Stimulated activated CD4-positive, alpha-beta T cell treated with anti-CD3 and anti-CD28 coated beads, TNF-alpha, amount 100 ng/mL, for 4 hours (primary cell): ENCODE measurements at places on chromosomes 12 and 14.

DNA sequence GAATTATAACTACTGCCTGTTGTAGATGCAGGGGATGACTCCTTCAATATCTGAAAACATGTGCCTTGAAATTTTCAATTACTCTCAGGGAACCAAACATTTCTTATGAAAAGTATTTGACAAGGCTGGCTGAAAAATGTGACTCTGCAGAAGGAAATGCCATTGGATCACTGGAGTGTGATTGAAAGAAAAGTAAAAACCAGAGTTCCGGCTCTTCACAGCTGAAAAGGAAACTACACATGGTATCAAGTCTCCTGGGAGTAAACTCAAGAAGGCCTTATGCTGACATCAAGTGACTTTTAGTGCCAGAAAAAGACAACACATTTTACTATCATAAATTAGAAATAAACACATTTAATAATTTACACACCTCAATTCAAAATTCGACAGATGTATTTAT, 693.0 kb downstream of the LRFN5 start:
- DNase-seq, result no peak

- DNase-seq, result no peak
Observed at GRCh38 chr12:42336286-42336685, 10.3 kb downstream of the PPHLN1 start.

DNA sequence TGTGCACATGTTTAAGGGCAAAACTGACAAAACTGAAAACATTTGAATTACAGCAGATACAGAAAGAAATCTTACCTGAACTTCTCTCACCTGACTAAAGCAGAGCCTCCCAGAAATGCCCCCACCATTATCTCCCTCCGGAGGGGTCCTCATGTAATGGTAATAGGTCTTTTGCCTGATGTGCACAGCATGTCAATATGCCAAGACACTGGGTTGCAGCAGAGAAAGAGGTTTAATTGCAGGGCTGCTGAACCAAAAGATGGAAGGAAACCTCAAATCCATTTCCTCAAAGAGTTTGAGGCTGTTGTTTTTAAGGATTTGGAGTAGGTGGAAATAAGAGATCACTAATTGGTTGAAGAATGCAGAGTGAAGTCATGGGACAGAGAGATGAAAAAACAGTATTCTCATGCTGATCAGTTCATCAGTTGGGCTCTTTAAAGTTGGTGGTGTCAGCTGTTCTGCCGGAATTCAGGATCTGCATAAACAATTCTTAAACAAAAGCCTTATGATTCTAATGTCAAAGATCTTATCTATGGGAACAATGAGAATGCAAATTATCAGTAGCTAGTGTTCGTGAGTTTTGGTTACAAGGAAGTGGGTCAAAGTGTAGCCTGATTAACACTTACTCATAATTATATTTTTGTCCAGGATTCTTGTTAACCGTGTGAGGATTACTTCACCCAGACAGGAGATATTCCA, 18.2 kb downstream of the ANG start:
- DNase-seq, result no peak

GRCh38 chr14:89011355-89012281, 187.2 kb downstream of the TTC8 start:
- no peak for DNase-seq

DNA sequence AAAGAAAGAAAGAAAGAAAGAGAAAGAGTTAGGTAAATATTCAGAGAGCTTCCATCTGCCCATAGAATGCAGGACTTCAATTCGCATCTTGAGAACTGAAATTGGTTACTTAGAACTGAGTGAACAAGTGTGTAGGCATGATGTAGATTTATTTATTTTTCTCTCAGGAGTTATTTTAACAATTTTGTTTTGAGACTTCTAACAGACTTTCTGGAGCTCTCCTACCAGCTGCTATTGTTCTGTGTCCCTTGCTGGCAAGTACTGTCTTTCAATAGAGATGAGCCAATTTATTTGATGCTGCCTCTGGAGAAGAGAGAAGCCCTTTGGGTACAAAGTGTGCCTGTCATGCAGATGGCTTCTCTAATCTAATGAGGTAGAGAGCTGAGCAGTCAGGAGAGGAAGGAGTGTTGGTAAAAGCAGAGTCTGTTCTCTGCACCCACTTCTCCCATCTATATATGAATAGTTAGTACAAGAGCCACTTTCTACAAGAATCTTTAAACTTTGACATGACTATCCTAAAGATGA, 67.0 kb downstream of the SYT1 start:
- no peak for DNase-seq

- no peak for DNase-seq
Observed at GRCh38 chr12:120651821-120652220, 11.4 kb downstream of the CABP1 start.

DNA sequence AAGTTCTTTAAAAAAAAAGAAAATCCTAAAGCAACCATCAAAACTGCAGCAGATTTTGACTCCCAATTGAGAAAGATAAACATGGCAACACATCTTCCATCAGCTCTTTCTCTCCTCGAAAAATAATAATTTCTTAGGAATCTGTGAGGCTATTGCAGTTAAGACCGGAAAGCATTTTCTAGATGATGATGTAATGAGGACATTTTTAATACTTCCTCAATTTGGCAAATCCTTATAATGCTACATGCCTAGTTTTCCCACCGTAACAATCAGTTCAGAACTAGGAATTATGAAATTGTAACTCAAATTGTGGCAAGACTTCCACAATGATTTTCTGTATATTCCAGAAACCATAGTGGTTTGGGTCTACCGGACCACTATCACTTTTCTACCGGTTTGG, 180.9 kb upstream of the PDE3A start:
- no peak for DNase-seq

DNA sequence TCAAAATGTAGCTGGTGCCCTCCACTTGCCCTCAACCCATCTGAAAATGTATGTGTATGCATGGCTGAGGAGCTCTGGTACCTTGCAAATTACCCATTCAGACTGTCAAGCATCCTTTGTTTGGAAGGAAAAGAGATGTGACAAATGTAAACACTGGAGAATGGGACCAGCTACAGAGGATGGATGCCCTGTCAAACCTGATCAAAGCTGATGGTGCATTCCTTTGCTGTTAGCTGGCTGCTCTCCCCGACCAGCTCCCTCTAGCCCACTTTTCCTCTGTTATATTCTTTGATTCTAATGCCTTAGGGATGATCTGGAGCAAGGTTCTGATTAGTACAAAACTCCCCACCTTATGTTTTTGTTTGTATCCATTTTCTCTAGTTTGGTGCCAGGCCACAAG, 310.3 kb downstream of the C12orf75 start:
- no peak for DNase-seq

GRCh38 chr14:103576371-103577024, 13.7 kb downstream of the COA8 start:
- DNase-seq, result no peak

DNA sequence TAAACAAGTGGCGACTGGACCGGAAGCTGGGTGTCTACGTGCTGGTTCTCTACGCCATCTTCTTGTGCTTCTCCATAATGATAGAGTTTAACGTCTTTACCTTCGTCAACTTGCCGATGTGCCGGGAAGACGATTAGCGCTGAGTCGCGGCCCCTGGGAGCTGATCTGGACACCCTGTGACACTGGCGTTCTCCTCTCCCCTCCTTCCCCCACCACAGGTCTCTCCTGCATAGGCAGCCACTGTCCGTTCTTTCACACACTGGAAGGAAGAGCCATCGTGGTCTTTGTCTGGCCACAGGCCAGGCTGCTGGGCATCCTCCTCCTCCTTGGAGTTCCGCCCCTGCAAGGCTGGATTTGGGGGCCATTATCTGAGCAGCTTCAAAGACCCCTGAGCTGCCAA, 20.1 kb upstream of the RIN3 start:
- DNase-seq, result no peak

GRCh38 chr12:11953523-11953922, 117.2 kb upstream of the BCL2L14 start:
- DNase-seq, result no peak

DNA sequence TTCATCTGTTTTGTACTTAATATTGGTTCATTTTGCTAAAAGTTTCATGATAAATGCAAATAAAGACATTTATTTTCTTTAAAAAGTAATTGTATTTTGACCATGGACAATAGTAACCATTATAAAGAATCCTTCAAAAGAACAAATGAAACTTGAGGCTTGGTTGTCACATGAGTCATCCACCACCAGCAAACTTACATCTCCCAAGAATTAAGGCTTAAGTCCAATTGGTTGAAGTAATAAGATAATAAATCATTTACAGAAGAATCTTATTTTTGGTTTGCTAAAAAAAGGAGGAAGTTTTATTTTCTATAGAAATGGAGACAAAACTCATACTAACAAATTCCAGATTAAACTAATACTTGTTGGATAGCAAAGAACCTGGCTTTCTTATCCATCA, 84.8 kb upstream of the KITLG start:
- DNase-seq, result no peak

GRCh38 chr12:62613081-62613480, 146.5 kb downstream of the MON2 start:
- no peak for DNase-seq

DNA sequence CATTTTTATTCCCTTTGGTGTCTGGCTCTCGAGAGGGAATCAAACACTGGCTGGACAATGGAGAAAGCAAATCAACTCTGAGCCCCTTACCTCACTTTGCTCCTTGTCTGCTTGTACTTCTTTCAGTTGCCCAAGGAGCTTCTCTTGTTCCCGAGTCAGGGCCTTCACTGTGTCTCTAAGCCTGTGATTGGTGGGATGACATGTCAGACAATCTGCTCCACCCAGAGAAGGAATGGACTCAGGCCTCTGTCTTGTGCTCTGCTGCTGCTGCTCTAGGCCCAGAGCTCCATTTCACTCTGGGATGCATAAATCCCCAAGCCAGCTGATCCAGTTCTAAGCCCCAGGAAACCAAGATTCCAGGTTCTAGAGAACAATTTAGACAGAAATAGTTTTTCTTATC, 7.6 kb downstream of the CALCOCO1 start:
- DNase-seq, result no peak

DNA sequence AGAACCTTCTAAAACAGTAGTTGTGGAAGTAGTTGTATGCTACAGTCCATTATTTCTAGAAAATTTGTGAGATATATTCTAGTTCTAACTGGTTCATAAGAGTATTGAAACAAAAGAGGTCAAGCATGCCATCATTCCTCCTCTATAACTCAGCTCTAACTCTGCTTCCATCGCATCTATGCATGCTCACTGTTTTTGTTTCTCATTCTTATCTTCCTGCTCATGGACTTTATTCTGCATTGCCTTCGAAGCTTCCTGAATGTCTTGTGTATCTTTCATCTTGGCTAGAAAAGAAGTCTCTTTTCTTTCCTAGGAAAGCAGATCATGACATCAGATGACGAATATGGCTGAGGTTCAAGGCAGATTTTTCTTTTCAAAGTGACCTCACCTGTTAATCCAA, 402 bp downstream of the LMNTD1 start:
- no peak for DNase-seq

GRCh38 chr12:5988659-5989116, 43.6 kb upstream of the ANO2 start:
- peak; percentile 46 for DNase-seq

DNA sequence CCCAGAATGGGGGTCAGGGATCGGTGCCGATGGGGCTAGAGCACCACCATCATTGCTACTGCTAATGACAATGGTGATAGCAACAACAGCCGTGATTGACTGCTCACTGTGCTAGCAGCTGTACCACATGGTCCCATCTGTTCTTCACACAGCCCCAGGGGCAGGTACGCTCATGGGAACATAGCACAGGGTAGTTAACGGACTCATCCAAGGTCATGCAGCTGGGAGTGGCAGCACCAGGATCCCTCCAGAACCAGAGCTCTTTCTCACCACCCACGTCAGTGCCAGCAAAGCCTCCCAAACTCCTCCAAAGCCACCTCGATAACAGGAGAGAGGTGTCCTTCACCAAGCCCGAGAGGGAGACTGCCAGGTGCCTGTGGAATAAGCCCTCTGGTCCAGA, 11.2 kb upstream of the DYNC1H1 start:
- no peak for DNase-seq

DNA sequence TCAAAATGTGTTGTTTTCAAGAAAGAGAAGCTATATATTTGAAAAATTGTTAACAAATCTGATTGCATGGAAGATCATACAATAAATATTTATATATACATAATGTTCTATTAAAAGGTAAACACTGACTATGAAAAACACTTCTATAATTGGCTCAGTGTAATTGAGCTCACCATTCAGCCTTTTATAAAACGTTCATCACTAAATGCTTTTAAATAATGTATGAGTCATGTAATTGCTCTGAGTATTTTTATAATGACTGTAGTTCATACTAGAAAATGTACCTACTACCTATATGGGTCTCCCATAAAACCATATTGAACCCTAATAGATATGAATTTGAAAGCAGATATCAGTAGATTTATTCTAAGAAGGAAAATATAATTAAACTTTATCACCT, 240.4 kb upstream of the MGAT4C start:
- no peak for DNase-seq

DNA sequence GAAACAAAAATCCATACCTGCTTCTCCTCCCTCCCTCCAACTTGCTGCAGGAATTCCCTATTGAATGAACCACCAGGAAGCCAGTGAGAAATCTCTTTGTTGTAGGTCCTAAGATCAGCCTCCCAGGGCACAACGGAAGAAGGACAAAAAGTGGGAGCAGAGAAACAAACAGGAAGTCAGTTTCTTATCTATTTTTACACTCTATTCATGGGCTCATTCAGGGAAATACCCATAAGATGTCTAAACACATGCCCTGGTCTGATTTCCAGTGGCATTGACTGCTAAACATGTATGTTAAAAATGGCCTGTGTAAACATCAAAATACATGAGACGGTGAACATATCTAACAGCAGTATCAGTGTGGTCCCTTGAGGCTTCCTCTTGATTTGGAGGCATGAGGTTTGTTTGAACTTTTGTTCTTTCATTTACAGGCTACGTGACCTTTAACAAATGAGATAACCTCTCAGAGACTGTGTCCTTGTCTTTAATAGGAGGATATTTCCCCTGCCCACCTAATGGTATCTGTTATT, 18.8 kb downstream of the GPR65 start:
- DNase-seq, result no peak

DNA sequence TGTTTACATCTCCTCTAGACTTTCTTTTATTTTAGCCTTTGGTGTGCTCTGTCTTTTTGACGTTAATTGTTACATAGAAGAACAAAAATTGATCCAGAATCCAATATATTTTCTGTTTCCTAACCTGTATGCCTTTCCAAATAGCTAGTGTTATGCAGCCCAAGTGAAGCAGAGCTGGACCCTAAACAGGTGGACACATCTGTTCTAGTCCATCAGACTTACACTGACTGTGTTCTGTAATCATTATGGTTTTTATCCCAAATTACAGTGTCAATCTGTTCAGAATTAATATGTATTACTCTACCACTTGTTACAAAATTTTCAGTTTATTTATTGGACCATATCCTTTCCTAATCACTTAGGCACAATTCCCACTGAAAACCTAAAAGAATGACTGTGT, 176.8 kb upstream of the FOXG1 start:
- no peak for DNase-seq

GRCh38 chr12:39355841-39356240, 87.1 kb downstream of the KIF21A start:
- no peak for DNase-seq

GRCh38 chr12:15074351-15074750, 101.5 kb downstream of the PDE6H start:
- DNase-seq, result no peak

DNA sequence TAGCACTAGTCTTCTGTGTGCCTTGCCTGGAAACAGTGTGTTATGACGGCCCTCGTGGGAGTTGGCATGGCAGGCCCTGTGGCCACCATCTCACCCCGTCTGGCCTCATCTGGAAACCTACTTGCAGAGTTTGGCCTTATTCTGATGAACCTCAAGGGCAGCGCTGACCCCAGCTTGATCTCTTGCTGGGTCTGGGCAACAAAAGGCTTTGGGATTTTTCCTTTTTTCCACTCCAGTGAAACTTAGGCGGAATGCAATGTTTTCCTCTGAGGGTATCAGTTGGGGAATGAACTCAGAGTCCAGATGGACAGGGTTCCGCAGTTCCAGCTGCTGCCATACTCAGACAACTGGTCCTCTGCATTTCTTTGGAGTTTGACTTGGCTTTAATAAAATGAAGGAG, 15.9 kb downstream of the CACNA1C start:
- no peak for DNase-seq
